ENCODE measurements at places on chromosomes 1 and 21.

- no peak for DNase-seq
Measured at GRCh38 chr1:43303471-43304313, 2.9 kb downstream of the TIE1 start.

DNA sequence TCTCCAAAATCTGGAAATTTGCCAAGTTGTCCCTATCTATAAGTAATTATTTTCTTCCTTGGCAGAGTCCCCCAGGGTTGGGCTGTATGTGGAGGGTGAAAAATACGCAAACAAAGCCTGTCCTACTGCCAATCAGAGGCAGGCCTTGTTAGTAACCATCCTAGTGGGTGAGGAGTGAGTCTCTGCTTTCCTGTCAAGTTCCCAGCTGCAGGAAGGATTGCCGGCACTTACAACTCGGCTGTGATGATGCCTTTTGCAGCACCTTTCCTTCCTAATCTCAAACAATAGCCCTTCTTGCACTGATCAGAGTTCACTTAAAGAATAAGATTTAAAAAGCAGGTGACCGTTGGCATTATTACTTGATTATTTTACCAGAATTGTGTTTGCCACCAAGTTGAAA is 31.3 kb upstream of the FGGY start:
- DNase-seq, result no peak

- DNase-seq, result peak; percentile 59
Measured at GRCh38 chr1:75345538-75346292, 211.5 kb downstream of the LHX8 start.

- DNase-seq, result peak; percentile 68
Measured at GRCh38 chr1:10975567-10976326, 36.7 kb upstream of the TARDBP start.

DNA sequence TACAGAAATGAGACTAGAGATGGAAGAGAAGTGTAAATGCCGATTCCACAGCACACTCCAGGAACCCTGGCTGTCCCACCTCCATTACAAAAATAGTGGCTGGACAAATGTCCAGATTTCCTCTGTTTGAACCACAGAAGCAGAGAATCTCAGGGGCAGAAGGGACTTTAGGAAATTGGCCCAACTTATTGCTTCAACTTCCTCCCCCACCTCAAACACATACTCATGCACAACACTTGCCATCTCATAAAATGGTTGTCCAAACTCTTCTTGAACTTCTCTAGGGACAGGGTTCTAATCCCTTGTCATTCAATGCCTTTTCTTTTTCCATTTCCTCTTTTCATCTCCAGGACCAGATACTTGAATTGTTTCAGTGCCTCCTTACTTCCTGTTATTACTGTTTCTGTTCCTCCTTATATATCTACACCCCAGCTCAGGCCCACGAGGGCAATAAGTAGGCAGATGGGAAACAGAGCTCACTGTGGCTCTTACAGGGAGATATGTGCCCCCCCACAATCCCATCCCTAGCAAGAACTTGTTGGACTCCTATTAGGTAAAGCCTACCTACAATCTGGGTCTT is 8.5 kb upstream of the B4GALT3 start:
- no peak for DNase-seq

- DNase-seq, result no peak
Measured at GRCh38 chr1:100995198-100995988, 30.2 kb downstream of the DPH5 start.

- no peak for DNase-seq
Measured at GRCh38 chr1:75125161-75125726, 8.9 kb upstream of the LHX8 start.

- DNase-seq, result no peak
Measured at GRCh38 chr1:15186846-15187151, 33.3 kb downstream of the TMEM51 start.

DNA sequence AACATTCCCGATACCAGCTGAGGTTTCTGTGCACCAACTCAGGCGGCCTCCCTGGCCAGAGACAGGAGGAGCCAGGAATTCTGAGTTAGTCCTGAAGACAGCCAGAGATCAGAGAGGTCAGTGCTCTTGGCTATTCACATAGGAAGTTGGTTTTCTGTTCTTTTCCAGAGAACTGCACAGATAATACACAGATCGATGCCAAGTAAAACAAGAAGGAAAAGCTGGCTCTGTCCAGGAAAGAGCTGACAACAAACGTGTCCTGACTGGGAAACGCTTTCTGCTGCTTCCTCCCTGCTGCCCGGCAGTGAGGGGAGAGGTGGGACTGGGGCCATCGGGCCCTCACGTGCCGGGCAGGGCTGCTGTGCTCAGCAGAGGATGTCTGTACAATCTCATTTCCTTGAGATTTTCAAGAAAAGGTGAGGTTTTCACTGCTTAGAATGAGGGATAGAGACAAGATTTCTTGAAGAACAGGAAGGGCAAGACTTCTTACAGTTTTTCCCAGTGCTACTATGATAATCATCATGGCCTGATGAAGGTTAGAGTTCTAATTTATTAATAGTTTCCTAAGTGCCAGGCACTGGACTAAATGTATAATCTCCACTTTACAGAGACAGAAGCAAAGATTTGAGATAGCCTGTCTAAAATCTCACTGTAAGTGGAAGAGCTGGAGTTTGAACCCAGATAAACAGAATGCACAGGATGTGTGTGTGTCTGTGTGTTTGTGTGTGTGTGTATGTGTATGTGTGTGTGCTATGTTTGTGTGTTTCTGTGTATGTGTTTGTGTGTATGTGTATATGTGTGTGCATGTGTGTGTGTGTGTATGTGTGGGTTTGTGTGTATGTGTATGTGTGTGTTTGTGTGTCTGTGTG is 211.0 kb upstream of the RAB4A start:
- DNase-seq, result peak; percentile 13

DNA sequence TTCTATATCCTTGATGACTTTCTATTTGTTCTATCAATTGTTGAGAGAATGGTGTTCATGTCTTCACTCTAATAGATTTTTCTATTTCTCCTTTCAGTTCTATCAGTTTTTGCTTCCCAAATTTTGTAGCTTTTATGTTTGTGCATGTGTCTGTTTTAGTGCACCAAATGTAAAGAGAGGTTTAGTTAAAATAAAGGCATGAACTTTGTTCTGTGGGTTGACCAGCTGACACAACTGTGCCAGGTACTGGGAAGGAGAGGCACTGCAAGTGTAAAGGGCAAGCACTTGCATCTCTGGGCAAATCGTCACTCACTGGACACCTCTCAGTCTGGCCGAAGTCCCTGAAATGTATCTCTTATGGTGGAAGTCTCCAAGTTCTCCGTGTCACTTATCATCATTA is 38.6 kb upstream of the ABCD3 start:
- DNase-seq, result no peak

GRCh38 chr1:22236166-22236565 is 93.3 kb upstream of the WNT4 start:
- DNase-seq, result no peak

GRCh38 chr1:56533621-56534020 is 45.7 kb downstream of the PLPP3 start:
- no peak for DNase-seq

GRCh38 chr1:164651351-164651951 is 92.5 kb downstream of the PBX1 start:
- DNase-seq, result peak; percentile 87

DNA sequence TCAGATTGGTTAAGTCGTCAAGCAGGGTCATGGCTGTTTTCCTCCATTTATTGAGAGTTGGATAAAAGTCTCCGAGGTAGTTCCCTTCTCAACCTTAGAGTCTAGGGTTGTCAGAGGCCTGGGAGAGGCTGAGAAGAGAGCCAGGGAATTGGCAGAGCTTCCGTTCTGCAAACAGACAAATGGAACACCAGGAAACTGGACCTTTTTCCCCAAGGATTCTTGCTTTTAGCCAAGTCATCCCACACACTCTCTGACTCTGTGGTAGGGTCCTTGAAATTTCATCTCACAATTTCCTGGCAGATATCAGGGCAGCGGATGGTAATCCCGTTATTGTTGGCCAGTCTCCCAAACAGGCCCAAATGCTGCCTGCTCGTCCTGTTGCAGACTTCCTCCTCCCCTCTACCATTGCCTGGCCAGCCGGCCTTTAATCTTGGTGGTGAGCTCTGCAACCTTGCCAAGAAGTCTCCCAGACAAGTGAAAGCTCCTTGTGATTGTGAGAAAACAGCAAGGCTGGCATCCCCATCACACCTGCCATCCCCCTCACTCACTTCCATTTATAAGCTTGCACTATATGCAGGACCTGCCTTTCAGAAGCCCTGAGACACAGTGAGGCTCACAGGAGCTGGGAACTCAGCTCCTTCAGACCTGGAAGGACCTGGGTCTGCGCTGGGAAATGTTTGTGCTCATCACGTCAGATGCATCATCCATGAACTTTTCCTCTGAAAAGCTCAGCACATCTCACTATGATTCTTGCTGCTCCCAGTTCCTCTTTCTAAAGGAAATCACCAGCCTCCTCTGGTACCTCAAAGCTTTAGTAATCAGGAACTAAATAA is 13.7 kb upstream of the SRP9 start:
- peak; percentile 79 for DNase-seq

- DNase-seq, result peak; percentile 51
Measured at GRCh38 chr1:247013391-247013790, 5.5 kb upstream of the ZNF695 start.

DNA sequence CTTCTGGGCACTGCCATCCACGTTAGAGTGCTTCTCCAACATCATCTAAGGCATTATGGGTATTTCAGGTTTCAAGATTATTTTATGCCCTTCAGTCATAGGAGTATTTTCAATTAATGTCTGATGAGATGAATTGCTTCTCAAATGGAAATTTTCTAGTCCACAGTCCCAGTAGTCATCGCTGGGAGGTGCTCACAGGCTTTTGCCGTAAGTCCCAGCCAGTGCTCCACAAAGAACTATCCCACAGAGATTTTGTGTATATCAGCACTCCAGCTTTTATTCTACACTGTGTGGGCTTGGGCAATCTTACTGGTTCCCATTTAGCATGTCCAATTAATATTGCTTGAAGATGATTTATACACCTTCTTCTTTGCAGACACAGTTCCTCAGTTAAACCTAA is 61.0 kb downstream of the SMYD2 start:
- DNase-seq, result no peak

DNA sequence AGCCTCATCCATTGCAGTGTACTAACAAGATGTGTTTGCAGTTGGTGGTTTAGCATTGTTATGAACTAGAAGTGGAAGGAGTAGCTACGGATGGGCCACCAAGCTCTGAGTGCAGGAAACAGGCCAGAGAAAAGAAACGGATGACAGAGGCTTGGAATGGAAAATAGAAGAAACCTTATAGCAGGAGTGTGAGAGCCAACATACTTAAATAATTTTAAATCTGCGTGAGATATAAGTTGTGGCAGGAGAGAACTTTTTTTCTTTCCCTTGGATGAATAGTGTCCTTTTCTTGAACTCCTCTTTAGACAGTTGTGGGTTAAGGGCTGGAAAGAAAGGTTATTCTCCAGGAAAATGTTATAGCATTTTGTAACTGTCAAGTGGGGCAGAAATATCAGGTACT is 54.2 kb downstream of the RGL1 start:
- DNase-seq, result no peak

GRCh38 chr1:6416295-6416656 is 3.4 kb downstream of the HES2 start:
- DNase-seq, result no peak

GRCh38 chr1:74713849-74714248 is 19.0 kb downstream of the CRYZ start:
- no peak for DNase-seq

- DNase-seq, result no peak
Measured at GRCh38 chr21:33039536-33039935, 13.8 kb downstream of the OLIG2 start.

DNA sequence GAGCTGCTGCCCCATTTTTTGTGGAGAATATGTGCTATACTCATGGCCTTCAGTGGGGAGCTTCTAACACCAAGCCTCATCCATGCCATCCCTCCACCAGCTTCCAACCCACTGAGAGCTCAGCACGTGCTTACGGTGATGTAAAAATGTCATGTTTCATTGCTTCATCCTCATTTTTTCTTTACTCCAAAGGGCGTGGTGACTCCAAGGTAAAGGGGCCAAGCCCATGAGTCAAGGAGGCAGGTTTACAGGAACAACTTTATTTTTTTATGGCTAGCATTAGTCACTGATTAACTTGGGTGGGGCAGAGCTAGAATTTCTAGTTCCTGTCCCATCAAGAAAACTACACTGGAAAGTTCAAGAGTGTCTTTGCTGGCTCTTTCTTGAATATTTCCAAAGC is at the start of gene C1orf226:
C1orf226 (plus strand) TSS at position 346 of the 400 bp plus-strand sequence. CDS start 174 bp downstream, outside the sequence.
- DNase-seq, result peak; percentile 87

DNA sequence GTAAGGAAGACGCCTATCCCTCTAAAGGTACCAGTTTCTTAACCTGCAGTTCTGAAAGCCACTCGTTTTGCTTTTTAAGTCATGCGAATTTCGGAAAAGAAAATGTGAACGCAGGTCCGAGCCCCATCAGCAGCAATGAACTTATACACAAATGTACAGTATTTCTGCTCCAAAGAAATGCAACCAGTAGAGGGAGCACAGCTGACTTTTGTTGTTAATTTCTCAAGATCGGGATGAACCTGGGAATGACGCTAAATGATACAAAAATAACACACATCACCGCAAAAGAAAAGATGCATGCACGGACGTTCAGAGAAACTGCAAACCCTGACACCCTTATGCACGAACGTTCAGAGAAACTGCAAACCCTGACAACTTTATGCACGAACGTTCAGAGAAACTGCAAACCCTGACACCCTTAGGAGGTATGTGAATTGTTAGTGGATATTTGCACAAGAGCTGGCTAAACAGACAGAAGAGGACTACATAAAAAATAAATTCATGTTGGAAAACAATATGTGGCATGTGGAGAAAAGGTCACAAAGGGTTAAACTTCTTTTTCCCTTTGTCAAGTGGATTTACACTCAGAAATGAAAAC is 3.5 kb upstream of the TIAM1 start:
- peak; percentile 71 for DNase-seq

GRCh38 chr1:174671826-174672225 is 224.1 kb downstream of the GPR52 start:
- DNase-seq, result no peak

- DNase-seq, result no peak
Measured at GRCh38 chr1:11602424-11602823, 51.8 kb downstream of the FBXO2 start.

DNA sequence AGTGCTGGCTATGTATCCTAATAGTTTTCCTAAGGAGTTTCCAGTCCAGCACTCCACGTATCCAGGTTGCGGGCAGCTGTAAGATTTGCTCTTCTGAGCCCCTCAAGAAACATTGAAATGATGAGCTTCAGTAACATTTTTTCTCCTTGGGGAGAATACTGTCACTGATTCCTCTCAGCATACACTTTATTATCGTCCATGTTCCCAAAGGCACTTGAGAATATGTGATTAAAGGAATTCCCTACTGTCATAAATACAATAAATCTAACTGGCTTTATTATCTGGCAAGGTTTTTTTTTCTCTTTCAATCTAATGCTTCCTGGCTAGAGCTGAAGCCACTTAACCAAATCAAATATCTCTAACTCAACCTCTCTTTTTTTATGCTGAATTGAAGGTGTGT is 359.2 kb upstream of the PKN2 start:
- DNase-seq, result no peak

GRCh38 chr21:45152265-45152746 is 77.9 kb downstream of the ADARB1 start:
- DNase-seq, result no peak

Data from A172 (cell line).